ENCODE measurements at places on chromosomes 2 and 18. TPM values are rescaled to one million over a fixed set of nuclear protein-coding genes. Genes with fewer than 3 reads are reported as not detected.

GRCh38 chr2:227310756-227311110 lies 14.3 kb upstream of the MFF start:
- no peak for DNase-seq

DNA sequence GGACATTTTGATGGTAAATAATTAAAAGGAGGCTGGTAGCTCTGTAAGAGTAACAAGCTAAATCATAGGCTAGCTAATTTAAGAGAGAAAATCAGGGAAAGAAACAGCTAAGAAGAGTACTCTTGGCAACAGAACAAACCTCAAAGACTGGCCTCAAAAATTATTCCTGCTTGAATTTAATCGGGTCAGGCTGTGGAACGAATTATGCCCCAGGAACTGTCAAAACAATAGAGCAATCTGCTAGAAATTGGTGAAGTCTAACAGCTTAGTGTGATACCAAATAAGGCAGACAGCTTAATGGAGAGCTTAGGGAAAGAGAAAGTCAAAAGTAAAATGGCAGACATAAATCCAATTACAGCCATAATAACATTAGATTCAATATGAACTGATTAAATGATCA lies 215.7 kb downstream of the MREG start:
- no peak for DNase-seq

The HOXD9 gene
- 88.6 TPM for polyA plus RNA-seq

- no peak for DNase-seq
These were observed 267.8 kb upstream of the SKOR2 start for GRCh38 chr18:47519277-47519676.

The FSHR gene
- polyA plus RNA-seq, result not detected

GRCh38 chr2:186059096-186059495 lies 320.5 kb downstream of the FSIP2 start:
- DNase-seq, result no peak

All from renal pelvis (tissue), 12 donors.